Stimulated activated CD4-positive, alpha-beta T cell treated with anti-CD3 and anti-CD28 coated beads, TNF-alpha, amount 100 ng/mL, for 1 hour (primary cell): ENCODE measurements at places on chromosomes 6 and 20.

DNA sequence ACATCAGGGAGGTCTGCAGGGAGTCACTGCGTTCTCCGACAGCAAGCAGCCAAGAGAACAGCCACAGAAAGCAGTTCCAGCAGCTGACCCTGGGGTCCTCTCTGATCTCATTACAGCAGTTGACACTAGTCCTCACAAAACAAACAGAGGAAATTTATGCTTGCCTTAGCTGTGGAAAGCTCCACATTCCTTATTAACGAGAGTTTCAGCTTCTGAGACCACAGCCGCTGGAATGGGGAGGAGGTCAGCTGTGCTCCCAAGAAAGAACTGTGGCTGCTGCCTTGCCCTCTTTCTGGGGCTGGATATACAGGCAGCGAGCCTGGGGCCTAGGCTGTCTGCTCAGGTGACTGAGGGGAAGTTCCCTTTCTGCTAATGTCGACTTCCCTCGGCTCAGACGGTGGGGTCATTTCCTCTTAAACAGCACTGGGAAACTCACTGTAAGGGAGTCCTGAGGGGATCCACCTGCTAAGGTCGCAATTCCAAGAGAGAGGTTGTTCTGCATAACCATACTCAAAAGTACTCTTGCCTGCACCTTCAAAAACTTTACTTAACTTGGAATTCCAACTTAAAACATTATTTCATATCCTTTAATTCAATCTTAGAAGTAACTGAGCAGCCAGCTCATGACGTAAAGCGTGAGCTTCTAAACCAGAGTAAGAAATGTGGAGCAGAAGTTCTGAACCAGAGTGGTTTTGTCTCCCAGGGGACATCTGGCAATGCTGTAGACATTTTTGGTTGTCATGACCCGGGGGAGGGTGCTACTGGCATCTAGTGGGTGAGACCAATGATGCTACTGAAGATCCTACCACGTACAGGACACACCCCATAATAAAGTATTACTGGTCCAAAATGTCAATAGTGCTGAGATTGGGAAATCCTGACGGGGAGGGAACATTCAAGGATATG is 80.3 kb downstream of the BACH2 start:
- DNase-seq = no peak

- DNase-seq = no peak
These were observed 15.5 kb upstream of the TPBG start for GRCh38 chr6:82348130-82348529.

GRCh38 chr20:40706977-40707582 is 18.0 kb upstream of the MAFB start:
- DNase-seq = no peak

GRCh38 chr6:150271501-150272263 is 97.1 kb upstream of the IYD start:
- DNase-seq = no peak

GRCh38 chr6:11324453-11325015 is 92.1 kb upstream of the NEDD9 start:
- no peak for DNase-seq

DNA sequence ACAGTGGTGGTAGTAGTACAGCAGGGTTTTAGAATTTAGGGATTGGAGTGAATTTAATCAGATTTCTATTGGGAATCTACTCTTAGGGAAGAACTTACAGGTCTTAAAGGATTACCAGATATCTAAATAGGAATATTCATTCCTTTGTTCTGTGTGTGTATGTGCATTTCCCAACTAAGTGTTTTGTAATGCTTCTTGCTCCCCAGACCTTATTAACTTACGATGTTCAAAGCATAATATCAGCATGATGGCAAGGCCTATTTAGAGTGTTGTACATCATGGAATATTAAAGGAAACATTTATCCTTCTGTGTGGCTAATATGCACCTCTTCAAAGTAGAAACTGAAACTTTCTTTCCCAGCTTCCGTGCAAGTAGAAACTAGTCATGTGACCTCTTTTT is 133.9 kb downstream of the EPM2A start:
- no peak for DNase-seq

- DNase-seq = no peak
These were observed 72.0 kb downstream of the SYCP2 start for GRCh38 chr20:59861401-59861800.

DNA sequence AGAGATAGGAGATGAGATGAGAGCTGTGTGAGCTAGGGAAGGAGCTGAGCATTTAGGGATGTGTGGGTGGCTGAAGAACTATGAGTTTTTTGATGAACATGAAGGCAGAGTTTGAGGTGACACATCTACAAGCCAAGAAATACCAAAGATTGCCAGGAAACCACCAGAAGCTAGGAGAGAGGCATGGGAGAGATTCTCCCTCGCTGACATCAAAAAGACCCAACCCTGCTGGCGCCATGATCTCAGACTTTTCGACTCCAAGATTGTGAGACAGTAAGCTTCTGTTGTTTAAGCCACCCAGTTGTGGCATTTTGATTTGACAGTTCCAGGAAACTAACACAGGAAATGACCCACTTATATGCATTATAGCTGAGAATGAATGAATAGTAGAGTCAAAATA is 790.9 kb downstream of the TFAP2A start:
- DNase-seq = no peak

DNA sequence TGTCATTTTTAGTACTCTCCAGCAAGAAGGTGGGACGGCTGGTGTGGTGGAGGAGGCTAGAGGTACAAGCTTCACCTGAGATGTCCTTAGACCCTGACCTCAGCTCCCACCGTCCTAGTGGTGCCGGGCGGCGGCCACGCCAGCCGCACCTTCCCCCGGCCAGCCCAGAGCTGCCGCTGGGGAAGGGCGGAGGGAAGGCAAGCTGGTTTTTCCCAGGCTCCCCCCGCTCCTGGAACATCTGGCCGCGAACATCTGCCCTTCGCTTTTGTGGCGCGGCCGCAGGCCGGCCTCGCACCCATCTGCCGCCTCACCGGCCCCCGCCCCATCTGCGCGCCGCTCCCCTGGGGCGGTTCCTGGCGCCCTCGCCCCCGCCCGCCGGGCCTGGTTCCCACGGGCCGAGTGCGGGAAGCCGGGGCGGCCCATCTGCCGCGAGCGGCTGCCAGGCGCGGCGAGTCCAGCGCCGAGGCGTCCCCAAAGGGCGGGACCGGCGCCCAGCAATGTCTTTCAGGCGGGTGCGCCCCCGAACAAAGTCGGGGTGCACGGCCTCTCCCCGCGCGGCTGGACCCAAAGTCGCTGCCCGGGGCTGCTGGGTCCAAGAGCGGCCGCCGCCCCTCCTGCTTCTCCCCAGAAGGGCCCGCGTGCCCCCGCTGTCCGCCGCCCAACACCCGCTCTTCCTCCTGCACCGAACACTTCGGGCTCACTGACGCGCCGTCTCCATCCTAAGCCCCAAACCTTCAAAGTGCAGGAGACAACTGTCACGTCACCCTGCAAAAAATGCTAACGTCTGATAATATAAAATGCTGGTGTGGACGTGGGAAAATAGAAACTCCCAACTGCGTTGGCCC is 17.3 kb upstream of the ID1 start:
- DNase-seq = no peak

DNA sequence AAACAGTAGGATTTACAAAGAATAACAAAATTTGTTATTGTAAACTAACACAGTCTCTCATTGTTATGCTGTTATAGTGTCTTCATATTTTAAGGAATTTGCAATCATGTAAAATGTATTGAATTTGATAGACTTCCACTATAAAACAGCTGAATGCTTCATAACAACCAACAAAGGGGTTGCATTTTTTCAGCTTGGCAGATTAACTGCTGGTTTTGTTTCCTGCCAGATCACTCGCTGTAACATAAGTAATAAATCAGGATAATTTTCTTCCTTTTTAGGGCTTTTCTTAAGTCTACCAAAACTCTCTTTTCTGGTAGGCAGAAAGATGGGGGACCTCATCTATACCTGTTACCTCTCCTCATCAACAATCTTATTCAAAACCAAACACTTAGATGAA is 169.8 kb downstream of the SAMD5 start:
- DNase-seq = no peak

DNA sequence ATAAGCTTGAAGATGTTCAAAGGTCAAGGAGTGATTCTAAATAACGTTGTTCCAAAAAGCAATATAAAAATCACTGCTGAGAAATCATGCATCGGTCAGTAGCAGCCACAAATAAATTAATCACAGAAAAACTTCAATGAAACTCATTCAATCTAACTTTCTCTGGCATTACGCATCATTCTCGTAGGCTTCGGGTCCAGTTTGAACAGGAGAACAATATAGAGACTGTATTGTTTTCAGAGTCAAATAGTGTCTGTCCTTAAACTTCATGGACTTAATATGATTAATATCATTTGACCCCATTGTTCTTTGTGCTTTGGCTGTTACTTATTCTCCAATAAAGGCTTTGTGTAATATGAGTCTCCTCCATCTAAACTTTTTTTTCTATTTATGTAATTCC is 200.4 kb downstream of the C6orf118 start:
- no peak for DNase-seq

DNA sequence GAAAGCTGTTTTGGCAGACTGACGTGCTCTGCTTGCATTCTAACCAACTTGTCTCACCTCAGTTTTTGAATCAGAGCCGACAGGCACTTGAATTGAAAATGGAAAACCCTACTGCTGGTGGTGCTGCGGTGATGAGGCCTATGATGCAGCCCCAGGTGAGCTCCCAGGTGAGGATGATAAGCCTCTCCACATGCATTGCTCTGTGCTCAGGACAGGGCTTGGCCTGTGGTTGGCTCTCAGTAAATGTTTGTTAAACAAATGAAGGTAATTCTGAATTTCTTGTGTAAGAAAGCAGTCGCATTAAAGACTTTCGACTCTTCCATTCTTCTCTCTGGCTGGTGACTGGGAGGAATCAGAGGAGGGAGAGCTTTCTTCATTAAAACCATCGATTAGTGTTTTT is 136.3 kb downstream of the SULF2 start:
- no peak for DNase-seq

DNA sequence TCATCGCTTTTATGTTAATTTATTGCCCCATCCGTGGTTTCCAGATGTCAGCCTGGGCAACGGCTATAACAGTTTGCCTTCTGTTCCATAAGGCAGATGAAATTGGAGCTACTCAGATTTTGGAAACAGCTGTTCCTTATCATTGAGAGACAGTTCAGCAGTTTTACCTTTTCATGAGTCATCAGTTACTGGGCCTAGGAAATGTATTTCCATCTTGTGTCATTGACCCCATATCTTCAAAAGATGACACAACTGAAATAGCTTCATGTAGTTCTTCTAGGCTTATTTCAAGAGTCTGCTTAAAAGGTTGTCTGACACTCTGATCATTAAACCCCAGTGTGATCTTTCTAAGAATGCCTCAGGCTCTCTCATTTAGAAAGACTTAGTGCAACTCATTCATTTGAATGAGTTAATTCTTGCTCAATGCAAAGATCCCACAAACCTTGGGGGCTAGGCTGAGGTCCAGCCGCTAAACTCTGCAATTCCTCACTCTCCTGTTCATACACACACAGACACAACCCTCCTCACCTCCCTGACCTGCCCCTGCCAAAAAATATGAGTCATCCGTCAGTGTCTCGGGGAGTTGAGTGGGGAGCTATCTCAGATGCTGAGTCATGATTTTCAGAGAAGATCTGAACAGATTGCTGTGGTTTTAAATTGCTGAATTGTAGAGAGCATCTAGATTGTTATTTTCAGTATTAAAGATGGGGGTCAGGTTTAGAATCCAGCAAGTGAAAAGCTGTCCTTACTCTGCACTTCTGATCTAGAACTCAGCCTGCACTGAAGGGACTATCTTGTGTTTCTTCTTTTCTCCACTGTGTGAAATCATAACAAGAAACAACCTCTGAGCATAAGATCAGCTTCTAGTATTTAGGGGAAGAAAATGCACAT is 61.8 kb downstream of the RPP40 start:
- no peak for DNase-seq

- no peak for DNase-seq
These were observed 172.4 kb downstream of the ADGB start for GRCh38 chr6:146770965-146771735.

DNA sequence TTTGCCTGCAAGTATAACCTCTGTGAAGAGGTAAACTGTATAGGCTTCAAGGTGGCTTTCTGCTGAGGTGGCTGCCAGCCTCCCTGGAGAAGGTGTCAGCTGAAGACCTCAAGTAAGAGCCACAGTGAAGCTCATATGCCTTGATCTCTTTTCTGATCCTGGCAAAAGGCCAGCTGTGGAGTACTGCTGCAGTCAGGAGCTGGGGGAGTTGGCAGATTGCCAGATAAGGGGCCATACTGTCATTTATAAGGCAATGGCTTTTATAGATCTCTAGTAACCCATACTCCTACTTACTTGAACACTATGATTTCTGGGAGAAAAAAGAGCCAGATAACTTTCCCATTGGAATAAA is 8.8 kb upstream of the CEP85L start:
- no peak for DNase-seq

GRCh38 chr6:5093231-5094015 is 8.3 kb downstream of the PPP1R3G start:
- no peak for DNase-seq

DNA sequence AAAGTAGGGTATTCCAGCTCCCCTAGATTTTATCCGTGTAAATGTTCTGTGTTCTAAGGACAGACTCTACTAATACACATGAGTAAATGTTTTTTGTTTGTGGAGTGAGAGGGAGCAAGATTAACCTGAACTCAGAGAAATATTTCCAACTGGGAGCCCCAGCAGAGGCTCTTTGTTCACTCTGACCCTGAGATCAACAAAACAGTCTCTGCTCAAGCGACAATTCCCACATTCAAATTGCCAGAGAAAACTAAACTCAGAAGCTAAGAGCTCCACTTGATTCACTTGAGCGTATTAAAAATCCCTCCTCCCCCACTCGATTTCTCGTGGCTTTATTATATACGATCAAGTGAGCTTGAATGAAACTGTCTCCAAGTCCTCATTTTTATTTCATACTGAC is 413.9 kb upstream of the JARID2 start:
- DNase-seq = no peak

DNA sequence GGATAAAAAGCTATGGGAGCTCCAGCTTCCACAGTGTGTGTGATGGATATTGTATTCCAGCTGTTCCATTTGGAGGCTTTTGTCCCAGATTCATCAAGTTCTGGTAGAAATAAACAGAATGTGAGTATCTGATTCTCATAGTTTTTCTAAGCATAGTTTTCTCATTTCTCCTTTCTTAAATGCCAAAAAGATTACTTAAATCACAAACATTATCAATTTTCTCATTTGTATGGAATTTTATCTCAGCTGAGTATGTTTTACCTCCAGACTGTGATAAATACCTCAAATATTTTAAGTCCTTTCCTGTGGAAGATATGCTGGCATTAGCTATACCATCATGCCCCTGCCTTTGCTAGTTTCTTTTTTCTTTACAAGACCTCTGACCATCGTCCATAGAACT is 767.3 kb downstream of the TFAP2A start:
- no peak for DNase-seq

GRCh38 chr20:50111120-50111828 is 1.7 kb downstream of the UBE2V1 start:
- no peak for DNase-seq

DNA sequence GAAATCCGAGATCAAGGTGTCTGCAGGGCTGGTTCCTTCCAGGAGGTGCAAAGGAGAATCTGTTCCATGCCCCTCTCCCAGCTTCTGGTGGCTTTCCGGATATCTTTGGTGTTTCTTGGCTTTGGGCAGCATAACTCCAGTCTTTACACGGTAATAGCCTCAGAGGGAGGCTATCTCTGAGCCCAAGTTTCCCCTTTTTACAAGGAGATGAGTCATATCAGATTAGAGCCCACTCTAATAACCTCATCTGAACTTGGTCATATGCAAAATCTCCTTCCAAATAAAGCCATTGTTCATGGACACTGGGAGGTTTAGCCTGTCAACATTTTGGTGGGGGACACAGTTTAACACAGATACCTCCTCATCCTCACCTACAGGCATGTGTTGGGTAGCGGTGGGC is 213.7 kb downstream of the ATXN1 start:
- no peak for DNase-seq

- DNase-seq = no peak
These were observed 3.6 kb upstream of the HSPA12B start for GRCh38 chr20:3728876-3729275.
